NCI-H2081 treated with DMSO at 0.1 percent for 48 hours (cell line): ENCODE measurements at places on chromosomes 2 and 18.

GRCh38 chr2:46690825-46691224, 211.5 kb downstream of the TMEM247 start:
- DNase-seq = no peak

- DNase-seq = no peak
Measured at GRCh38 chr18:22678486-22678885, 254.6 kb upstream of the RBBP8 start.

- DNase-seq = no peak
Measured at GRCh38 chr2:237616734-237617586, 10.4 kb upstream of the LRRFIP1 start.

- DNase-seq = no peak
Measured at GRCh38 chr2:8103085-8103708, 578.7 kb upstream of the ID2 start.

DNA sequence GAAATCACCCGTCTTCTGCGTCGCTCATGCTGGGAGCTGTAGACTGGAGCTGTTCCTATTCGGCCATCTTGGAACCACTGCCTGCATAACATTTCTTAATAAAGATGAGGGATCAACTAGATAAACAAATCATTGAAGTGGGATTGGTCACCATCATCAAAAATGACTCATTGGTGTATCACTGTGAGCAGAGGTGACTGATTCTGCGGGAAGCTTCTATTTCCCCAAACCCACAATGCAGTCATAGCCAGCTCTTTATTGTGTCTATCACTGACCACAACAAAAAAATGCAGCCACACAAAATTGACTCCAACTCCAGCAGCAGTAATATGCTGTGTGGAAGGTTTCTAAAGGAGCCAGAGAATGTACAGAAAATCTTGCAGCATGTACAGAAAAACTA, 630.7 kb upstream of the HS6ST1 start:
- DNase-seq = no peak

DNA sequence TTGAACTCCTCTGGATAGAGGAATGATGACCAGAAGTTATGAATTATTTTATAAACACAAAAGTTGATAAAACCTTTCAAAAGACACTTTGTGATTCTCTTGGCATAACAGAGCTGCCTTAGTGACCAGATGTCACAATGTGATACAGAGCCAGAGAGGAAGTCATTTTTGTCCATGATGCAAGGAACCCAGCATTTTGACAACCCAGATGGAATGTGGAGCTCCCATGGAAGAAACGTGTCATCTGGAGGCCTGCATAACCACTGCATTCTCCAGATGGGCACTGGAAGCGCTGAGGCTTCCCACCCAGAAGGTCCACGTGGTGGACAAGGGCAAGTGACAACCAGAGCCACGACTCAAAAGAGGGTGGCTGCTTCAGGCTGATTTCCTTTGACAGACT, 30.1 kb downstream of the HRH4 start:
- no peak for DNase-seq

DNA sequence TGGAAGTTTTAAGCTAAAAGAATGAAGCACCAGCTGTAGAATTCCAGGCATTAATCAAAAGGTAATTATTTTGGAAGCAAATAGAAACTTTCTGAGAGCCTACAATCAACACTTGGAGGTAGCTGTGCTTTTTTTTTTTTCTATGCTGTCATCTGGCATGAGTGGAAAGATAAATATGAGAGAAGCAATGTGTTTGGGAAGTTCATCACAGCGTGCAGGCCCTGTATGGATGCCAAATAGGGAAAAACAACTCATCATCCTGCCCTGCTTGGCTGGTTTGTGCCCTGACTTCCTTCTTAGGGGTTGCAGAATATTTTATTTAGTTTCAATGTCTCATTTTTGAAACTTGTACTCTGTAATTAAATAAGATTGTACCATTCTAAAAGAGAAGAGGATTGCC, 437.4 kb downstream of the PIK3C3 start:
- DNase-seq = no peak

DNA sequence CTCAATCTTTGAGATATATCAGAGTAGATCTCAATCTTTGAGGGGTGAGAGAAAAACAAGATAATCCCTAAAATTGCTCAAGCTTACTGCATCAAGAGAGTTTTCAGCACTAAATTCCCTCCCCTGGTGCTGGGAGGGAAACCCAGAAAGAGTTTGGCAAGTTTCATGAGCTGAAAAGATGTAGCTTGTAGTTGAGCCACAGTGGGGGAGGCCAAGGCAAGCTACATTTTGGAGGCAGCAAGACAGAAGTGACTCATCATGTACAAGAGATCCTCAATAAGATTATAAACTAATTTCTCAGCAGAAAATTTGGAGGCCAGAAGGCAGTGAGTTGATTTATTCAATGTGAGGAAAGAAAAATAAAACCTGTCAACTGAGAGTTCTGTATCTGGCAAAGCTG, 308.2 kb downstream of the PIEZO2 start:
- DNase-seq = no peak

GRCh38 chr2:3007135-3007534, 370.5 kb downstream of the EIPR1 start:
- no peak for DNase-seq

- no peak for DNase-seq
Measured at GRCh38 chr2:173496746-173497145, 142.1 kb downstream of the CDCA7 start.

DNA sequence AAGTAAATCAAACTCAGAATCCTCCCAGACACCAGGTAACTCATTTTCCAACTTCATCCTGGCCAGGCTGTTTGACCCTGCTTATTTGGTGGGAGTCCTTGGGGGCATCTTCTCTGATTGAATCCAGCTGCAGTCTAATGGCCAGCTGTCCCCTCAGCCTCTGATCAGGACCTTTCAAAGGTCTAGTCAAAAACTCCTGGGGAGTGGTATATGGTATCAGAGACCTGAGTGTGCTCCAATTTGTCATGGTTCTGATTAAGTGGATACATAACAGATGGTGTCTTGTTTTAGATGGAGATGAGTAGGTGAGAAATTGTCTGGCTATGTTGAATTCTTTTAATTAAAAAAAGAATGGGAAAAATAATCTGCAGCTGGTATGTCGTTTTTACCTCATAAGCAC, 842.6 kb upstream of the ACVR2A start:
- DNase-seq = no peak

GRCh38 chr2:239600001-239600593, 199.3 kb upstream of the HDAC4 start:
- no peak for DNase-seq

GRCh38 chr2:8335801-8336200, 346.1 kb upstream of the ID2 start:
- no peak for DNase-seq

- no peak for DNase-seq
Measured at GRCh38 chr2:205758500-205758899, 76.2 kb downstream of the NRP2 start.

GRCh38 chr2:216525972-216526371, 27.3 kb downstream of the RPL37A start:
- DNase-seq = no peak
